ENCODE measurements at places on chromosomes 7 and 10.

DNA sequence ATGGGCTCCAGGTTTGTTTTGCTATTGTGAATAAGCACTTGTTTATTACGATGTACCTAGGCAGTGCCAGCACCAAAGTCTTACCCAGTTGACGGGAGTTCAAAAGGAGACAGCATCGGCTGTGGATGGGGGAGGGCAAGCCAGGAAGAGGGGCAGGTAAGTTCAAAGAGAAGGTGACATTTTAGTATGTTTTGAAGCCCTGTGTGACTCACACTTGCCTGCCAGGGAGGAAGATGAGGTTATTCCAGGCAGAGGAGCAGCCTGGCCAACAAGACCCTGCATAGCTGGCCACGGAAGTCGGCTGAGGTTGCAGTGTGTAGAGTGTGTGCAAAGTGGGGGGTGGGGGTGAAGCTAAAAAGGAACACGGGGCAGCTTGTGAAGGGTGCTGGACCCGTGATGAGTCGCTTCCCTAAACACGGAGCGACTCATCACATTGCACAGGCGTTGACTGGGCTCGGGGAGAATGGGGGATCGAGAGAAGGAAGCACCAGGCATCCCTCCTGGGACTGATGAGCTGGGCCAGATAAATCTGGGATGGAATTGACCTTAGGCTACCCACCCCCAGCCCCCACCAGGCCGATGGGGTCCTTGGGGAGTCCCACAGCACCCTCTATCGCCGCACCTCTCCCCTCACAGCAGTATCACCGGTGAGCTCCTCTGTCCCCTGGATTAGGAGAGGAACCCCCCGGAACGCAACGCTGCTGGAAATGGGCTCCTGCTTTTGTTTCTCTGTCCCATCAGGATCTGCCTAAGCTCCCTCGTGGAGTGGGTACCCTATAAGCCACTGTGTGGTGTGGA, 97.9 kb upstream of the IKZF1 start:
- no peak for DNase-seq

- DNase-seq: peak; percentile 20
Measured at GRCh38 chr10:42836771-42837468, 54.3 kb downstream of the BMS1 start.

DNA sequence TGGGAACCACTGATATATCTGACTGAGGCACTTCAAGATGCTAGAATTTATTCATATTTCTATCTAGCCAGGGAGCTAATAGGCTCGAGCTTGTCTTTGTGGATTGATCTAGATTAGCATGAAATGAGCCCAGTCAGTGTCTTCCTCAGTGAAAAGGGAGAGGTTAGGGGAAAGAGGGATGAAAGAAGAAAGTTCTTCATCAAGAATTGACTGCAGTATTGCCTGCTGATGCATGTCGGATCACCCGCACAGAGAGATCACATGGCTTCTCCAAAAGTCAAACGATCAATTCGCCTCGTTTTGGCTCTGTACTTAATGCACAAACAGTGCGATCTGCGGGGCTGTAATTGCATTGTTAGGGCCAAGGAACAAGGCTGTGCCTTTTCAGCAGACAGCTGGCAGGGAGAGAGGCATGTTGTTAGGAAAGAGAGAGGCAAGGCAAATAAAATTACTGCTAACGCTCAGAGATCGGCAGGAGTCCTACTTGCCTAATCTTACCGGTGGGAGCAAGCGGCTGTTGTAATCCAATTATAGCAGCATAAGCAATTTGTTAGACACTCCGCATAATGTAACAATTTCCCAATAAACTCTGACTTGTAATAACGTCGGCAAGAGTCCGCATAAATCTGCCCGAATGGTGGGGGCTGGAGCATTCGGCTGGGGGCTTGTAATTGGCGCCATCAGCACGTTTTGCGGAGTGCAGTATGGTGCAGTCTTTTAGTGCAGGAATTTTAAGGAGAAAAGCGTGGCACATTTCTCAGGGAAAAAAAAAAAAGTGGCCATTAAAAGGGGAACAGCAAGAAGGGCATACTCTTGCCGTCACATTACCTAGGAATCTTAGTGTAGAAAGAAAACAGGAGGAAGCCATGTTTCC, 102.1 kb downstream of the POLL start:
- DNase-seq: no peak

DNA sequence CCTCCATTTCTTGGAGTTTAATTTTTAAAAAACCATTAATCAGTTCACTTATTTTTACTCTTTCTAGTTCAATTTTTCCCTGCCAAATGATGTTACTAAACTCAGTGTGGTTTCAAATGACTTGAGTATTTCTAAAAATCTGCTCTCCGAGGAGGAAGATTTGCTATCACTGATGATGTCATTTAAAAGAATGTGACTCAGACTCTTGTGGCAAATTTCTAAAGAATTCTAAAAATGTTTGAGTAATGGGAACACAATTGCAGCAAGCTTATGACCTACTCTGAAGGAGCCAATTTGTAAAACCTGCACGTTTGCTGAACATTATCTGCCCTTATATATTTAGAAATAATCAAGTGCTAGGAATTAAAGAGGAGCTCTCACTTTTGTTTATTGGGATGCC, 88.6 kb downstream of the SPAG6 start:
- peak; percentile 37 for DNase-seq

DNA sequence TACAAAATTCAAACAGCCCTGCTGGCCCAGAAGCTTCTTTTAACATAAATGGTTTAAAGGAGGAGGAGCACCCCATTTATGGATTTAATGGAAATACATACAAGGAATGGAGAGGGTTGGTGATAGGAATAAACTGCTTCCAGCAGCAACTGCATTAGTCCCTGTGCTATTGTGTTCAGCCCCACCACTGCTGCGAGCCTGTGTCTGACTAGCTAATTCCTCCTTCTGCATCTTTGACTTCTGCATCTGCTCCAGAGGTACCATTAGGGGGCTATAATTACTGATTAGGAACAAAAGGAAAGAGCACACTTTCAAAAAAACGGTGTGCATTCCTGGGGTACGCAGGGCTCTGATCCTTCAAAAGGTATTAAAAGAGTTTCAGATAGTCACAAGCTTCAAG, 24.8 kb downstream of the CDCA7L start:
- DNase-seq: no peak

GRCh38 chr7:100166317-100166940, 2.0 kb downstream of the GAL3ST4 start:
- DNase-seq: no peak

DNA sequence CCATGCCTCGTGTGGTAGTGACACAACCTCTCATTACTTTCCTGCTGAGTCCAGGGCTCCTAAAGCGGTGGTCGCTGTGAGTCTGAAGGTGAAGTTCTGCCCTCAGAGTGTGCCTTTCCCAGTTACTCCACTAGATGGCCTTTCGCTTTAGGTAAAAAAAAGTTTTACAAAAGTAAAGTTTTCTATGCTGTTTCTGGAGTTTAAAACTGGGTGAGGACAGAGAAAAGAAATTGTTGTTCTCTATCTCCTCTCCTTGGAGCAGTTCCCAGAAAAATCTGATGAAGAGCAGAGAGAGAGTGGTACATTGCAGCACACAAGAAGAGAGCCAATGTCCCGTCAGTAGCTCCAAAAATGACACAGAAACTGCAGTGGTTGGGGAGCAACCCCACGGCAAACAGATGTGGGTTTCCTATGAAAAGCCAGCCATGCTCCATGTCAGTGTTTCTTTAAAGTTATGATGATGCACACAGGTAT, 257.1 kb downstream of the GLI3 start:
- DNase-seq: peak; percentile 28

- DNase-seq: no peak
Measured at GRCh38 chr10:1674501-1674900, 62.8 kb downstream of the ADARB2 start.

DNA sequence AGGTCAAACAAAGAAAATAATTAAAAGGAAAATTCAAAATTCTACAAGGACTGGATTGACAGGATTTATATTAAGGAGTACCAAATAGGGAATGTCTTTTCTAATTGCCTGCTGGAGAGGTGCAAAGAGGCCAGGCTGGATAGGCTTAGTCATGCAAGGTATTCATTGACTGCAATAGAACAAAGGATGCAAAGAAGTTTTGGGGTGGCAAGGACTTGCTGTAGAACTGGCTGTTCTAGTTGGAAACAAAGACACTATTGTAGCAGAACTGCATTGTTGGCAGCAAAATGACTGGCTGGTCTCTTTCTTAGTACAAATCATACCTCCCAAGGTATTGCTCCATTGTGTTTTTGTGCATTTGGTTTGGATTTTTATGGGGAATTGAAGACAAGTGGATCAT, 10.1 kb downstream of the ITGB8 start:
- DNase-seq: no peak

DNA sequence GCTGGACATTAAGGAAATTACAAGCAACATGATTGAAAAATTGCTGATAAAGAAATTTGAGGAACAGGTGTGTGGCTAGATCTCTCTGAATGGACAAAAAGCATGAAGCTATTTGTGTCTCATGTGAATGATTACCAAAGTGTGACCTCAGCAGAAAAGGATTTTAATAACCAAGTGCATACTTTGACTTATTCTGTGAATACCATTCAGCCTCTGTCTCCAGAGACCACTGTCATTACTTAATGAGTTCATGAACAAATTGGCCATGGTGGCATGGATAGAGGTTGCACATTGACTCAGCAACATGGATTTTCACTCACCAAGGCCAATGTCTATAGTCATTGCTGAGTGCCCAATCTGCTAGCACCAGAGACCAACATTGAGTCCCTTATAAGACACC, 874.6 kb upstream of the POT1 start:
- DNase-seq: no peak

DNA sequence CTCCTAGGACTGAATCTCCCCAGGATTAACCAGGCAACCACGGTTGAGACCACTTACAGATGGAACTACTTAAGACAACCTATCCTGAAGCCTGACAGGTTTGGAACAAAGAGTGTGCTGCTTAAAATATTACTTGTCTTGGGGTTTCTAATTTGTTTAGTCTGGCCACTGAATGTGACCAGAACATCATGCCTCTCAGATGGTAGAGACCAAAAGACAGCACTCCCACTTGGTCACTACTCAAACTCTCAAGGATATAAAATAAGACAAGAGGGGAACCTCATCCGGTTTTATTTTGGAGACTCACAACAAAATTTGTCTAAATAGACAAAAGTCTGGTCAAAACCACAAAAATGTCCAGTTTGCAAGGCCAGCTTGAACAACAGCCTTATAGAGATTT, 15.3 kb downstream of the MRPL32 start:
- no peak for DNase-seq

GRCh38 chr7:32089678-32090077, 19.5 kb upstream of the PDE1C start:
- no peak for DNase-seq

DNA sequence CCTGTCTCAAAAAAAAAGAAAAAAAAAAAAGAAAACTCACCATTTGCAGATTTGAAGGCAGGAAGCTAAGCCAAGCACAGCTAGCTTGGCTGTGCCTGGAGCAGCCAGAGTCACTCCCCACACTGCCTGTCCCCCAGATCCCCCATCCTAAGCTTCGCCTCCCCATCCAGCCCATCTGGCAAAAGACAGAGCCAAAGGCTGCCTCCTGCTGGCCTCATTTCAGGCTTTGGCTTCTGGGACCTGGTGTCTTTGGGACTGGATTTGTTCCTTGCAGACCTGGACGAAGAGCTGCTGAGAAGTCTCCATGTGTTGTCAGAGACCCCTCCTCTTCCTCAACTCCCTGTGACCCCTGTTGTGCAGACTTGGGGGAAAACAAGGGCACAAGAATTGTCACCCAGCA, 8.1 kb downstream of the ASL start:
- DNase-seq: no peak

DNA sequence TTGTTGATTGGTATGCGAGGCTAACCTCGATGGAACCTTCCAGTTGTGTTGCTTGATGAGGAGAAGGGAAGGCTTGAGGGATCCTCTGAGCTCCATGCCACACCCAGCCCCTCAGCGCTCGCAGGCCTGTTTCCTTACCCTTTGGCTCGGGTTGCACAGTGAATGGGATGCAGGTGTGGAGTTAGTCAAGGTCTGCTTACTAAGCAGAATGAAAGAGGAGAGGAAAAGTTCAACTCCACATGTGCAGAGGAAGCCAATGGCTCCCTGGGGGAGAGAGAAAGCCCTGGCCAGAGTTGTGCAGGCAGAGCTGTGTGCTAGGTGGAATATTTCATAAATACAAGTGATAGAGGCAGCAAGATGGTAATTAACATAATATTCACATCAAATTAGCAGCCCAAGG, 85.5 kb downstream of the JCAD start:
- no peak for DNase-seq

GRCh38 chr10:63582690-63583089, 61.5 kb downstream of the REEP3 start:
- no peak for DNase-seq

DNA sequence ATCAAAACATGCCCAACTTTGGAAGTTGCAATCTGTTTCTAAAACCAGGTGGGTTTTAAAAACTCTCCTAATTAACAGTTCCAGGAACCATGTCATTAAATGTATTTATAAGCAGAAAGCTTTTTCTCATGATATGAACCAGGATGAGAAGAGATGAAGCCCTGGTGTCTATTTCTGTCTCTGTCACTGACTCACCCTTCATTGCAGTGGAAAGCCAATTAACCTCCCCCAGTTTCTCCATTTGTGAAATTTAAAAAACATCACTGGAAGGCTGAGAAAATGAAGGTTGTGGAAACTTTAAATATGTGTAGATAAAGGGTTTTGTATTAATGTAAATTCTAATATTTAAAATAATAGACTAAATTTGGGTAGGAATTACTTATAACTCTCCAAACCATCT, 1088.0 kb downstream of the SORCS1 start:
- DNase-seq: no peak

GRCh38 chr7:7719236-7719635, 829 bp upstream of the RPA3 start:
- peak; percentile 59 for DNase-seq

DNA sequence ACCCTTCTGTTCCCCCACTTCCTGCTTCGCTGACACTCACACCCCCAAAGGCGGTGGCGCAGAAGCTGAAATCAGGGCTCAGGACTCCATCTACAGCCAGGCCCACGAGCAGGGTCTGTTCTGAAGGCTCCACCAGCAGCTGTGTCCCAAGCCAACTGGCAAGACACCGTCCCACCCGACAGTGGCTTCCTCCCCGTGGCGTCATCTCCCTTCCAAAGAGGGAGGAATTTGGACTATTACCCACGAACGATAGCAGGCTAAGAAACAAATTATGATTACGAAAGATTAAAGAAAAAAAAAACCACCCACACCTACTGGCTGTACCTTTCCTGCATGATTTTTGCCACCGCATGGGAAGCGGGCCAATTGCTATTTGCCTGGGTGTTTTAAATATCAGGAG, 54.3 kb downstream of the RBM17 start:
- DNase-seq: no peak

GRCh38 chr7:71408271-71408670, 276.3 kb downstream of the GALNT17 start:
- DNase-seq: no peak

GRCh38 chr10:103703941-103704919, 151.1 kb downstream of the SH3PXD2A start:
- DNase-seq: no peak

DNA sequence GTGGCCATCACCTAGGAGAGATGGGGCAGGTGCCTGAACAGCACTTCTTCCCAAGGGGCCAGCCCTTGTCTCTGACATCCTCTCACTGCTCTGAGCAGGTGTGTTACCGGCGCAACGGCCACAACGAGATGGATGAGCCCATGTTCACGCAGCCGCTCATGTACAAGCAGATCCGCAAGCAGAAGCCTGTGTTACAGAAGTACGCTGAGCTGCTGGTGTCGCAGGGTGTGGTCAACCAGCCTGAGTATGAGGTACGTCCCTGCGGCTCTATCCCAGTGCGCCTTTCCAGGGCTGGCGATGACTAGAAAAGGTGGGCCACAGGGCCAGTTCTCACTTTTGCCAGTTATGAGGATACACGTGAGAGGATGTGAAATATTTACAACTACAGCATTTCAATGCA, 54.3 kb upstream of the ZMIZ2 start:
- no peak for DNase-seq

GRCh38 chr10:93600446-93601145, 439 bp downstream of the RBP4 start:
- no peak for DNase-seq

Data from LoVo (cell line).